ENCODE measurements at places on chromosomes 13 and 19.

GRCh38 chr19:3194106-3195087, 8.7 kb downstream of the NCLN start:
- DNase-seq, result no peak

DNA sequence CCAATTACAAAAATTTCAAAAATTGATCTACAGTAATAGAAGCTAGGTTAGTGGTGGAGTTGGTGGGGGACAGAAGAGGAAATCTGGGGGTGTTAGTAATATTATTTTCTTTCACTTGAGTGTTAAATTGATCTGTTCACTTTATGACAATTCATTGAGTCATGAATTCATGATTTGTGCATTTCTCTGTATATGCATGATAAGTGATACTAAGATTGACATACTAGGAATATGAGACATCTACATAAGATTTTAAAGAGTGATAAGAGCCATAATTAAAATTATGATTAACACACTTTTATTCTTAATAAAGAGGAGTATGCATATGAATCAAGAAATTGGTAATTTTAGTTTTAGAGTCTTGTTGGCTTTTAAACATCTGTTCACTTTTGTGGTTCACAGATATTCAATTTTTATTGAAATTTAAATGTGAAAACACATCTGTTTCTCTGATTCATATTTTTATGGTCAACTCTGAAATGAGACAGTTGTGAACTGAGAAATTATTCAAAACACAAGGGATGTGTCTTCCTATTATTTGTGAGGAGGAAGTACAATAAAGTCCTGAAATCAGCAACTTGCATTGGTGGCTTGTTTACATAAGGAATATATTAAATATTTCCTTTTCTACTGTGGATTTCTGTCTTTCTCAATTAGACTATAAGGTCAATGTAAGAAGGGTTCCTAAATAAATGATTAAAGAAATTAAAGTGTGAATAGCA, 196.5 kb downstream of the ITGBL1 start:
- no peak for DNase-seq

- DNase-seq, result peak; percentile 48
Observed at GRCh38 chr19:1269478-1270212, 513 bp downstream of the CIRBP start.

GRCh38 chr19:19654441-19654840, 9.0 kb downstream of the ATP13A1 start:
- no peak for DNase-seq

GRCh38 chr19:10290876-10291553, 1.3 kb downstream of the ICAM5 start:
- DNase-seq, result peak; percentile 11

Data from KG1 (cell line).